ENCODE measurements at places on chromosomes 2 and 18. TPM values are rescaled to one million over a fixed set of nuclear protein-coding genes. Genes with fewer than 3 reads are reported as not detected.

Gene FTCDNL1
- 5.0 TPM for total RNA-seq

Gene TMEM247
- total RNA-seq = not detected

Gene HJURP
- 0.77 TPM for total RNA-seq

Gene ZC3H15
- 38.9 TPM for total RNA-seq

DNA sequence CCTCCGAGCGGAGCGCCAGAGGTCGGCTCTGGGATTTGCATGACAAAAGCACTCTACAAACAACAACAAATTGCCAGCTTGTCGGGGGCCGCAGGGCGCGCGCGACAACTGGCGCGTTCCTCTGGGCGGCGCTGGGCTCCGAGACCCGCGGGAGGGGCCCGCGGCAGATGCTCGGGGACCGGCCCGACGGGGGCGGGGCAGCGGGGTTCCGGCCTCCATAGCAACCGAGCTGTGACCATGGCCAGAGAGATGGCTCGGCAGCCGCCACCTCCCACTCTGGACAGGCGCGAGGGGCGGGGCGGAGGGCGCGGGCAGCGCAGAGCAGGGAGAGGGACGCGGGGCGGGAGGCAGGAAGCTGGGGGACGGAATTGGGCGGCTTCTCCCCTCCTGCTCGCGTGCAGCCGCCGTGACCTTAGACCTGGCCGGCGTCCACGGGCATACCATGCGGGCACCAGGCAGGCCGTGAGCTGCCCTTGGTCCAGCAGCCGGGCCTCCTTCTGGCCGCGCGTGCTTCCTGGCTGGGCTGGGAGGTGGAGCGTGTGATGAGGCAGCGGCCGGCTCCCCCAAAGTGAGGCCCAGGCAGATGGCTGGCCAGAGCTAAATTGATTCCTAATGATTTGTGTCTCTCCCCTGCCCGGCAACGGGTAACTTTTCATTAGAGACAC, 171.5 kb downstream of the CELF4 start:
- DNase-seq = peak; percentile 85

GRCh38 chr2:223860809-223861738, 23.7 kb upstream of the AP1S3 start:
- DNase-seq = no peak

- no peak for DNase-seq
These were observed 478.1 kb upstream of the ZNF804A start for GRCh38 chr2:184119989-184120800.

- DNase-seq = no peak
These were observed 29.7 kb downstream of the C2orf42 start for GRCh38 chr2:70161069-70161534.

DNA sequence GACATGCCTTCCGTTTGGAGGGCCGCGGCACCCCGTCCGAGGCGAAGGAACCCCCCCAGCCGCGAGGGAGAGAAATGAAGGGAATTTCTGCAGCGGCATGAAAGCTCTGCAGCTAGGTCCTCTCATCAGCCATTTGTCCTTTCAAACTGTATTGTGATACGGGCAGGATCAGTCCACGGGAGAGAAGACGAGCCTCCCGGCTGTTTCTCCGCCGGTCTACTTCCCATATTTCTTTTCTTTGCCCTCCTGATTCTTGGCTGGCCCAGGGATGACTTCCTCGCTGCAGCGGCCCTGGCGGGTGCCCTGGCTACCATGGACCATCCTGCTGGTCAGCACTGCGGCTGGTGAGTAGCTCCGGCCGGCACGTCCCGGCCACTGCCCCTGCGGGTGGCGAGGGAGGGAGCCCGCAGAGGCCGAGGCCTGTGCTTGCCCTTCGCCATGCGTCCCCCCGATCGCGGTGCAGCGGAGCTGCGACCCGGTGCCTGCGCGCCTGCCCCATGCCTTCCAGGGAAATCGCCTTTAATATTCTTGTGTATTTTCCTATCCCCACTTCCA, 1.2 kb downstream of the BMPR2 start:
- DNase-seq = peak; percentile 78

GRCh38 chr2:217835931-217836891, 166.6 kb downstream of the TNS1 start:
- peak; percentile 90 for DNase-seq

DNA sequence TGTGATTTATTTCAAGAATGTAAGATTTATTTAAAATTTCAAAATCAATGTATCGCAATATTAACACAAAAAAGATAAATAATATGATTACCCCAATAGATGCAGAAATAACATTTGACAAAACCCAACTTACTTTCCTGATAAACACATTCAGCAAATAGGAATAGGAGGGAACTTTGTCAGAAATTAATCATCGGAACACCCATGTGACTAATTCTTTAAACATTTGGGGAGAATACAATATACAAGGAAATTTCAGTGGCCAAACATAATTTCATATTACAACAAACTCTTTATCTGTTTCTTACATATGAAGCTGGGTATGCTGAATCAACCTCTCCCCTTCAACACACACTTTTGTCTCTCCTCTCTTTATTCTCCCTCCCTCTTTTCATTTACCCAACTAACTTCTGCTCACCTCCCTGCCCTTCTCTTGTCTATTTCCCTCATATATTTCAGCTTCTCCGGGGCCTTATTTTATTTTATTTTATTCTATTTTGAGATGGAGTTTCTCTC, 309.6 kb upstream of the CNTNAP5 start:
- DNase-seq = no peak

GRCh38 chr2:74374509-74375205, 5.5 kb downstream of the DCTN1 start:
- peak; percentile 87 for DNase-seq

GRCh38 chr2:200860092-200860795, 4.2 kb downstream of the CLK1 start:
- DNase-seq = no peak

DNA sequence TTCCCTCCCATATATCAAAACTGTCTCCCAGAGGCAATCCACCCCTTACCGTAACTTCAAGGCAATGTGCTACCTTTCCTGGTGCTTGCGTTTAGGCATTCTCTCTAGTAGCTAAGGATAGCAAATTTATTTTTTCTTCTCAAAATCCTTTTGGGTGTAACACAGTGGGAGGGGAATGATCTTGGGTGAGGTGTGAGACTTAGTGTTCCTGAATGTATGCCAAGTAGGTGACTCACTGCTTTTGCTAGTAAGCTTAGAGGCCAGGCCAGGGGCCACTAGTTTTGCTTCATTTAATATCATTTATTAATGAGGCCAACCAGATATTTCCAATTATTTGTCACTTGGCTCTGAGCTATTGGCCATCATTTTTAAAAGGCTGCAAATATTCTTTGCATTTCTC, 135.5 kb downstream of the NAPG start:
- DNase-seq = no peak

- no peak for DNase-seq
These were observed 14.0 kb upstream of the BIRC6 start for GRCh38 chr2:32342801-32343200.

DNA sequence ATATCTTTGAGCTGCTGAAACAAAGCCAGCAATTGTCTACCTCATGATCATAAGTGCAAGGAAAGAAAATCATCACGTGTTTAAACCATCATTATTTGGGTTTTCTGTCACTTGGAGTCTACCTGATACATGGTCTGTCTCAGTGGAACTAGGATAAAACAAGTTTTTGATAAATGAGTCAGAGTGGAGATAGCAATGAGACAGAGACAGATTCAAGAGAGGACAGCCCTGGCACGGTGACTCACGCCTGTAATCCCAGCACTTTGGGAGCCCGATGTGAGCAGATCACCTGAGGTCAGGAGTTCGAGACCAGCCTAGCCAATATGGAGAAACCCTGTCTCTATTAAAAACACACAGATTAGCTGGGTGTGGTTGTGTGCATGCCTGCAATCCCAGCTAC, 93.8 kb downstream of the PMAIP1 start:
- DNase-seq = no peak

DNA sequence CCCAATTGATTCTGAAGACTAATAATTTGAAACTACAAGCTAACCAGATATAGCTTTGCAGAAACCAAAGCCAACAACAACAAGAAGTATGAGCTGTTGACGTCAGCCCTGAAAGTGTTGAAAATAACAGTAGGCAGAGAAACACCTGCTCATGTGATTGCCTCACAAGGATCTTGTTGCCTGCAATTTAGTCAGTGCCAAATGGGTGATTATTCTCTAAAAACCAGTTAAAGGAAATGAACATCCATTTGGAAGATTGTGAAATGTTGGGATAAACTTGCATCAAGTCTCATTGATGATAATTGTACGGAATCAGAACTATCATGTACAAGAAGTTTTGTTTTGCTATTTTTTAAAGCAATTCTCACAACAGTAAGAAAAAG, 2.8 kb downstream of the CYTIP start:
- no peak for DNase-seq

DNA sequence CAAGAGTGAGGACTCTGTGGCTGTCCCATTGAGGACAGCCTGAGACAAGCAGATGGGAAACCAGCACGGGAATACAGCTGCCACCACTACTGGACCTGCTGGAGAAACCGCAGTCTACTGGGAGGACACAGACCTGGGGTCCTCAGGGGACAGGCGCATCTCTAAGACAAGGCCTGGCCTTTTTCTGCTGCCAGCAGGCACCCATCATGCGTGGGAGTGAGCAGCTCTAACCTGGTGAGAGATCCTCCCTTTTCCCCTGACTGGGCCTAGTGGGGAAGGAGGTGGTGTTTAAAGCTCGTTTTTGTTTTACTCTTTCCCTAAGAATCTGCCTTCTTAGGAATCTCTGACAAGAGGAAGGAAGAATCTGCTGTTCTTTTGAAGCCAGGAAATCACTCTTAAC, 36.6 kb downstream of the CYRIA start:
- no peak for DNase-seq

- no peak for DNase-seq
These were observed 53.1 kb downstream of the PDCL3 start for GRCh38 chr2:100615886-100616285.
